NCI-H2107 (cell line): ENCODE measurements at places on chromosomes 13 and 19.

DNA sequence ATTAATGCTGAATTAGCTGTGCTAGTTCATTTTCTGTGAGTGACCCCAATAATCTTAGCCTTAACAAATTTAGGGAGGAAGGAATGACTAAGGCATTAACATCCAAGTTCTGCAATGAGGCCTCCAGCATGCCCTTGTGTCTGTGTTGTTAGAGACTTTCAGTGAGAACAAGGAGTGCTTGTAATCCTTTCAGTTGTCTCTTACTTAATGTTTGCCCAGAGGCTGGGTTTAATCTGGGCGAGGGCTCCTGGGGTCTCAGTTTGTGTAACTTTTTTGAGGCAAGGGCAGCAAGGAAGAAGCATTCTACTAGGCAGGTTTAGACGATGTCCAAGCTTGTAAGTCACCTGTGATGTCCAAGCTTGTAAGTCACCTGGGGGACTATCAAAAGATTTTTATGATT, 24.3 kb downstream of the CCNA1 start:
- DNase-seq = no peak

DNA sequence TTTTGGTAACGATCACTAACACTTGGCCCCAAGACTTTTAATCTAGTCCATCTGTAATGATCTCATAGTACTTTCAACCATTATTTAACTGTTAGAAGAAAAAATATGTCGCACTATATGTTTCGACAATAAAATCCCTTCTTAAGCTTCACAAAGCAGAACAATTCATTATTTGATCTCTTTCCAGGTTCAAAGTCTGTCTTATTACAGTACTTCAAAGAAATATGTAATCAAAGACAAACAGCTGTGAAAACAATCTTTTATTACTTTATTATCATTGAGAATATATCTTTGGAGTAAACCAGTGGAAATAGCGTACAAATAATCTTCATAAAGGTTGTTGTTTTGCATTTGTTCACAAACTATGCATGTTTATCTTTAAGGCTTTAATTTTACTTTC, 93.5 kb downstream of the DACH1 start:
- DNase-seq = no peak

GRCh38 chr19:15107061-15108010, at the start of gene SYDE1:
TSS of gene SYDE1 (plus strand) at chr19:15107401. CDS start at chr19:15107434, 33 bp downstream.
- DNase-seq = no peak

- DNase-seq = no peak
Measured at GRCh38 chr13:75554464-75554863, 4.9 kb downstream of the UCHL3 start.

- DNase-seq = no peak
Measured at GRCh38 chr13:77479326-77479725, 56.2 kb upstream of the SCEL start.

GRCh38 chr13:35994131-35994966, 136.8 kb downstream of the DCLK1 start:
- no peak for DNase-seq

GRCh38 chr13:30120133-30120822, 187.1 kb downstream of the KATNAL1 start:
- no peak for DNase-seq

DNA sequence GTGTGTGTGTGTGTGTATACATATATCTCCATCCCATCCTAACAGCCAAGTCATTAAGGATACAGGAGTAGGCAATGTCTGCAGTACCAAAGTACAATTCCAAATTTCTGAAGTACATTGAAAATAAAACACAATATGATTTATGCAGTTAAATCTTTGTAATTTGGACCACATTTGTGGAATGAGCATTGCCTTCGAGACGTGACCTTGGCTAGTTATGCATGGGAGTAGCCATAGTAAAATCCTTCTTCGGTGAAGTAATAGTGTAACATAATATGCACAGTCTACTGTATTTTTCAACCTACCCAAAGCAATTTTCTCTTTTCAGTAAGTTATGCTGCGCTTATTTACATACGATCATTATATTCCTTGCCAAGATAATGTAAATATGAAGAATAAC, 665.7 kb upstream of the GPC6 start:
- DNase-seq = no peak

DNA sequence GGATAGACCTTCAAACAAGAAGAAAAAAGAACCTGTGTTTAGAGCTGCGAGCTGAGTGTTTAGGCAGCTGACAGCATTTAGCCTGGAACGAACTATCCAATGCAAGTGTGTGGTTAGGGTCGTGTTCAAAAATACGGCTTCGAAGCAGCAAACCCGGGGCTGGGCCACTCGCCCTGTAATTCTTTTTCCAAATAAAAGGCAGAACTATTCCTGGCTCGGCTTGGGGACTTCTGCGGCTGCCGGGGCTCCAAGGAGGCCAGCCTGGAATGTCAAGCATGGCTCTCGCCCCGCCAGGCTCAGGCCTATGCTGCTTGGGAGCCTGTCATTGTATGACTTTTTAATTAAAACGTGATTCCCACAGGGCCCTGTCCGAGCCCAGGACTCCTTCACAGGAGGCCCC, 51.7 kb upstream of the KLF2 start:
- no peak for DNase-seq

DNA sequence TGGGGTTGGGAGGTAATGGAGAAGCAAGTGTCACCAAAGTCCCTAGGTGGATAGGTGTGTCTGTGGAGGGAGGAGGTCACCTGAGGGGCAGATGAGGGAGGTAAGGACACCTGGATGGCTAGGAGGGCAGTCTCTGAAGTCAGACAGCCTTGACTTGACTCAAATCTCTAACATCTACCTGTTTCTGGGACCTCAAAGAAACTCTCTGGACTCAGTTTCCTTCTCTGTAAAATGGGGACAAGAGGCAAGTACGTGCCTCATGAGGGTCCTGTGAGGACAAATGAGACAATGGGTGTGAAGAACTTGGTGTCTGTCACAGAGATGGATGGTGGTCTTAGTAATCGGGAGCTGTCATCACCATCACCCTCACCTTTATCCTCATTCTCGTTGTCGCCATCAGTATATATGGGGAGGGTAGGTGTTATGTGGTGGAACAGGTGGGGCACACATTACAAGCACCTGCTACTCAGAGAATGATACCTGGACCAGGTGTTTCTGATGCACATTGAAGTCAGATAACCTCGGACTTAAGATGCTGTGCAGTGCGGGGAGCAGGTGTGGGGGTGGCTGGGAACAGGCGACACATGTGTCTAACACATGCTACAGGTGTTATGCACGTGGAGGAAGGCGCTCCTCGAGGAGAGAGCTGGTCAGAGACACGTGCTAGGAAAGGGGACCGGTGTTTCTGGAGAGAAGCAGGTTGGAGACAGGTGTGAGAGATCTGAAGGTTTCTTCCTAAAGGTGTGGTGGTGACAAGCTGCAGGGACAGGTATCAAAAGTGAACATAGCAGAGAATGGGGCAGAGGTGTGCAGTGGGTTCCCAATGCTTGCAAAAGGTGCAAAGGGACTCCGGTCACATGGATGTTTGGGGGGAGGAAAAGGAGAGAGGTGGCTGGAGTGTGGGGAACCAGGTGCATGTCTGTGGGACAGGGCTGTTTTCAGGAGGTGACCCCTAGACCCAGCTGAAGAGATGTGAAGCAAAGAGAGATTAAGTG, 3.8 kb downstream of the ERFL start:
- no peak for DNase-seq

DNA sequence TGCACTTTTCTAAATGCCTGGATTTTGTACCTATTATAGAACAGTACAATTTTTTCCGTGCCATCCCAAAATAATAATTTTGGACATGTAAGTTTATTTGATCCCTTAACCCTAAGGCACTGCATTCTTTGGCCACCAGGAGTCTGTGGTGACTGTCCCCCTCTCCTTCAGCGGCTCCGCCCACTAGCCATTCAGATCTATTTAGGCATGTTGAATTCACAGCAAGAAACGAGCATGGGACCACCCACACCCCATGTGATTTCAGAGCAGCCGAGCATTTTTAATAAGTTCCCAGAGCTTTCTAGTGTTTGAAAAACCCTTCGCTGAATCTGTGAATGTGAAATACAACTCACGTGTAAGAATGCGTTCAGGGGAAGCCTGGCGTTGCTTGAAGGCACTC, 567.5 kb downstream of the MYO16 start:
- DNase-seq = no peak

GRCh38 chr13:33134213-33134612, 118.0 kb downstream of the KL start:
- DNase-seq = no peak

DNA sequence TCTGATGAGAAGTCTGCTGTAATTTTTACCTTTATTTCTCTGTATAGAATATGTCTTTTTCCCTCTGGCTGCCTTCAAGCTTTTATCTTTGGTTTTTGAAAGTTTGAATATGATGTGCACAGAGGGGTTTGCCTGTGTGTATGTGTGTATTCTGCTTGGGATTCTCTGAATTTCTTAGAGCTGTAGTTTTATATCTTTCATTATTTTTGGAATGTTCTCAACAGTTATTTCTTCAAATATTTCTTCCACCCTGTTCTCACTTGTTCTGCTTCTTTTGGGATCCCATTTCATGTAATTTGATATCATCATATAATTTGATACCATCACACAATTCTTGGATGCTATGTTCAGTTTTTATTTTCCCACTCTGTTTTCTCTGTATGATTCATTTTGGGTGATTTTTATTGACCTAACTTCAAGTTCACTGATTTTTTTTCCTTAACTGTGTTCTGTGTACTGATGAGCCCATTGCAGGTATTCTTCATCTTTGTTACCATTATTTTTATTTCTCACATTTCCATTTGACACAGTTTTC, 7.5 kb downstream of the COG3 start:
- no peak for DNase-seq

DNA sequence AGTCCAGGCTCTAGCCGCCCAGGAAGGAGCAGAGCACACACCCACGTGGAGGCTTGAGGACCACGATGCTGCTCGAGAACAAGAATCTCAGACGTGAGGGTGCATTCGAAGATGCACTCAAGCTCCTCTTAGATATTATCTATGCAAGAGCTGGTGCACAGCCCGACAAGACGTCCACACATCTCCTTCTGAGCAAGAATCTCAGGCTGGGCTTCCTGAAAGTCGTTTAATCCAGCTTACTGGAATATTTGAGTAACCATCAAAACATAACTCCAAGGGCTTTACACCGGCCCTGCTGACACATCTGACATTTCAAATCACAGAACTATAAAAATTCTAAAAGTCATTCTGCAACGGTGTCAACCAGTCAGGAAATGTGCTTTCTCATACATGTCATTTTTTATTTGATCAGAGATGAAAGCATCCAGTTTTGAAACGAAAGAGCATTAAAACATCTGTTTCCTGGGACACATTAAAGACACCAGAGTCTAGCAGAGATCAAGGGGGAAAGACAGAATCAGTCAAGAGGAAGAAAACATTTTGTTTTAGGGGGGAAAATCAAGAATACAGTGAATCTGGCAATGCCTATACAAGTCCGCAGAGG, 177.7 kb upstream of the IRS2 start:
- no peak for DNase-seq

GRCh38 chr13:58921129-58921528, 1242.6 kb downstream of the DIAPH3 start:
- DNase-seq = no peak

DNA sequence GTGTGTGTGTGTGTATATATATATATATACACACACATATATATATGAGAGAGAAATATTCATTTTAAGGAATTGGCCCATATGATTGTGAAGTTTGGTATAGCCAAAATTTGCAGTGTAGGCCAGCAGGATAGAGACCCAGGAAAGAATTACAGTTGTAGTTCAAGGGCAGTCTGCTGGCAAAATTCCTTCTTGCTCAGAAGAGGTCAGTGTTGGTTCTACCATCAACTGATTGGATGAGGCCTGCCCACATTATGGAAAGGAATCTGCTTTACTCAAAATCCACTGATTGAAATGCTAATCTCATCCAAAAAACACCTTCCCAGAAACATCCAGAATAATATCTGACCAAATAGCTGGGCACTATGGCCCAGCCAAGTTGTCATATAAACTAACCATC, 24.0 kb downstream of the RNF6 start:
- no peak for DNase-seq
